T-helper 1 cell (primary cell): ENCODE measurements at places on chromosomes 5 and 9.

- DNase-seq, result no peak
Measured at GRCh38 chr9:16341177-16341576, 529.3 kb downstream of the BNC2 start.

DNA sequence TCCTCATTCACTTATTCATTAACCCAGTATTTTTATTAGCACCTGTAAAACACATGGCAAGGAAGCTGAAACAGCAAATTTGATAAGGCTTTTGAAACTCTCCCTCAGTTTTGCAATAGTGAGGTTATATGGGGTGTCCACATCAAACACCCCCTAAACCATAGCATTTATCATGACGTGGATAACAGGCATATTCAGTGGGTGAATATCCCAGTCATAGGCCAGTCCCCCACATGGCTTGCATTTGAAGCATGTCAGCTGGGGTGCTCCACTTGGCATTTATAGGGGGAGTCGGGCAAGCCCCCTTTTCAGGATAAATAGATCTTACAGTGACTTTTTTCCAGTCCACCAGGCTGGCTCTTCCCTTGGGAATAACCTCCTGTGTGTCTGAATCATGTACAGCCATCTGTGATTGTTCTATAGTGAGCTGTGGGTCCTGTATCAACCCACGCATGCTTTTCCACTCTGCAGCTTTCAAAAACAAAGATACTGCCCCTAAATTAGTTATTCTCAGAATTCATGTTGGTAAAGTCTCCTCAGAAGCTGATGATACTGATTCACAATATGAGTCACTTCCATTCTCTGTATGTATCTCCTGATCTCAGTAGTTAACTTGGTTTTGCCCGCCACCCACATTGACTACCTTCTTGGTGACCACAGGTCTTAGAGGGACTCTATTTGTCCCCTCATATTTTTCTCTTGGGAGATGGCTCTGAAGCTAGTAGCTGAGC, 84.4 kb upstream of the SPIN1 start:
- no peak for DNase-seq

DNA sequence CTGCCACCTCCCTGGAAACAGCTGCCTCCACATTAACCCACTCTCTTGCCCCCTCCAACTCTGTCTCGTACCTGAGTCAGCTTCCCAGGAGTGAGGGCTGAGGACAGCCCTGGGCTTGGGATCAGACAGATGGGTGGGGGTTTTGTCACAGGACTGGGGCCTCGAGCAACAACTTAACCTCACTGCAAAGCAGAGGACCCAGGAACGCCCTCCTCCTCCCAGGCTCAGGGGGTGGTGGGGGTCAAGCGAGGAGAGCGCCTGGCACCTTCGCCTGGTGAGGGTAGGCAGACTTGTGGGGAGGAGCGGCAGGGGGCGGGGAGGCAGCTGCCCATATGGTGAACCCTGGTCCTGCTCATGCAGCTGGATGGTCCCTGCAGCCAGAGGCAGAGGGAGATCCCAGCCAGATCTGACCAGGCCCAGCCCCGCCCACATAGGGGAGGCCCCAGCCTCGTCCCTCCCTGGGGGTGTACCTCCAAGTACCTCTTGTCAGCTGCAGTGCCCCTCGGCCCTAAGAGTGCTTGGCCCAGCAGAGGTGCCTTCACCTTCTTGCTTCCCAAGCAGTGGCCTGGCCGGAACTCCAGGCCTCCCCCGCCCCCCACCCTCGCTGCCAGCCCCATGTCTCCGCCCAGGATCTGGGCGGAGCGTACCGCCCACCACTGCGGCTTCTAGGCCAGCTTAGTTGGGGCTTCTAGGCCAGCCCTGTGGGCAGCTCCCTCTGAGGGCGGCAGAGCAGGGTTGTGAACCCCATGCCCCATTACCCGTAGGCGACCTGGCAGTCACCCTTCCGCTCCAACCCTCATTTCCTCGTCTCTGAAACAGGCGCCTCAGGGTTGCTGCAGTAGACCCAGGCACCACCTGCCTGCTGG, at the start of gene SARDH:
Gene SARDH (minus strand): TSS at position 579 of the 866 bp plus-strand sequence. CDS start 4,179 bp downstream, outside the sequence.
- DNase-seq, result no peak

DNA sequence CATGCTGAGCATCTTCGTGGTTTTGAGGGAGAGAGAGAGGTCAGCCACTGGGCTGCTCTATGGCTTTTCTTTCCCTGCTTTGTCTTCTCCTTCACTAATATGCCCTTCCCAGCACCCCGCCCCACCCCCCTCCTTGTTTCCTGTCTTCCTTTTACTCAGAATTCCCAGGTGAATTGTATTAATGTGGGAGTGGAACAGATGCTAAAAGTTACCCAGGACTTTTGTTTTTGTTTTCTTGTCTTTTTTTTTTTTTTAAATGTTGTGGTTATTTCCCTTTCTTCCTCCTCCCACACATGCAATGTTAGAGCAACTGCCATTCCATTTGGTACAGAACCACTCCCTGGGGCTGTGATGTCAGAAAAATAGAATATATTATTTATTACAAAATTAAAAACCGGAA, 442.7 kb upstream of the CD180 start:
- DNase-seq, result no peak

- DNase-seq, result no peak
Measured at GRCh38 chr5:60835554-60835953, 8.5 kb downstream of the ELOVL7 start.

- no peak for DNase-seq
Measured at GRCh38 chr5:113379936-113380806, 54.6 kb downstream of the TSSK1B start.

- no peak for DNase-seq
Measured at GRCh38 chr5:141880961-141881801, 3.0 kb upstream of the PCDH1 start.

GRCh38 chr5:158538506-158539074, 561.1 kb downstream of the EBF1 start:
- DNase-seq, result no peak

- DNase-seq, result no peak
Measured at GRCh38 chr9:129289883-129290282, 111.8 kb upstream of the IER5L start.

- no peak for DNase-seq
Measured at GRCh38 chr5:149733129-149733900, 3.2 kb downstream of the PPARGC1B start.

- DNase-seq, result no peak
Measured at GRCh38 chr9:89442981-89443814, 54.7 kb downstream of the SEMA4D start.

GRCh38 chr9:136977649-136978072, 357 bp downstream of the PTGDS start:
- DNase-seq, result no peak

DNA sequence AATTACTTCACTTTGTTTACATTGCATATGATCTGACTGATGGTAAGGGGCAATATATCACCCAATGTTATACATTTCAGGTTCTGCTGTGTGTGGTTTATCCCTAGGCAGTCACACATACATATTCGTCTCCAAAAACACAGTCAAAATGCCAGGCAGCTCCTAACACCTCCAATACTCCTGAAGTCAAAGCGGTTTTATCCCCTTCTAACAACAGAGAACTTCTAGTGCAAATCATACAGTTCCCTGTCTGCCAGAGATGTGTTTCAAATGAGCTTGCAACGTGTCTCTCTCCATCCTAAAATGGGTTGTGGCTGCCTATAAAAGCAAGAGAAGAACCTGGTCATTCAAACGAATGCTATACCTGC, 328.9 kb downstream of the ELAVL2 start:
- no peak for DNase-seq

DNA sequence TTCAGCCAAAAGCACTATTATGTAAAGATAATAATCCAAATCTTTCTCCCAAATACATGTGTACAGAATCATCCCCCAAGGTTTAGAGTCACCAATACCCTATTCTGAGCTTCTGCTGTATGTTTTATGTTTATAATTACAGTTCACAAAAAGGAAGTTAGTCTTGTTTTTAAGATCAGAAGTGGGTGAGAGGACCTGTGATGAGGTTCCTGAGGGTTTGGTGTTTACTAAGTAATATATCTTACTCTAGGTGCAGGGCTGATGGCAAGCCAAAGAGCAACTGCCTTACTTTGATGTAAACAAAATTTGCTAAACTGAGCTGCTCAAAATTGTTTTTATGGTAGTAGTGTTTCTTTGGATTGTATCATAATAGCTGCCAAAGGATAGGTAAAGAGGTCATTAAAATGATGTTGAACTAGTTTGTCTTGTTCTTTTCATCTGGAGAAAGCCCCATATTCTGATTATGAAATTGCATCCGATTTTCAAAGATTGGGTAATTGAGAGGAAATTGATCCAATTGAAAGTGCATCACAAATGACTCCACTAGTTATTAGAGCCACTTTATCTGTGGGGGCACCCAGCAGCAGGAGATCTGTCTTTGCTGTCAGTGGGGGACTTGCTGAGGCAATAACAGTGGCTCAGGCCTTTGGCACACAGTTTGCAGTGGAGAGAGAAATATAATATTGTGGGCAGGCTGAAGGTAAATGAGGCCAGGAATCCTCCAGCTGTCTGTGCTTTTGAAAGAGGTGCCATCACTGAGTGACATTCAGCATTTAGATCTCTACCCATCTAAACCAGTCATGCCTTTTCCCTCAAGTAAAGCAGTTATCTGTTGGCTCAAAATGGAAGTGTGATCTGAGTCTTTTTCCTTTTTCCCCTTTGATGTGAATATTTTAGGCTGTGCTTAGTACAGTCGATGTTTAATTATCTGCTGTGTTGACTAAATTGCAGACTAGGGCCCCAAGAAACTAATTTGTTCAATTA, 14.1 kb downstream of the TRIM32 start:
- no peak for DNase-seq

- DNase-seq, result no peak
Measured at GRCh38 chr5:75640395-75640794, 29.1 kb downstream of the ANKDD1B start.

GRCh38 chr9:6838158-6838557, 80.4 kb downstream of the KDM4C start:
- DNase-seq, result no peak

DNA sequence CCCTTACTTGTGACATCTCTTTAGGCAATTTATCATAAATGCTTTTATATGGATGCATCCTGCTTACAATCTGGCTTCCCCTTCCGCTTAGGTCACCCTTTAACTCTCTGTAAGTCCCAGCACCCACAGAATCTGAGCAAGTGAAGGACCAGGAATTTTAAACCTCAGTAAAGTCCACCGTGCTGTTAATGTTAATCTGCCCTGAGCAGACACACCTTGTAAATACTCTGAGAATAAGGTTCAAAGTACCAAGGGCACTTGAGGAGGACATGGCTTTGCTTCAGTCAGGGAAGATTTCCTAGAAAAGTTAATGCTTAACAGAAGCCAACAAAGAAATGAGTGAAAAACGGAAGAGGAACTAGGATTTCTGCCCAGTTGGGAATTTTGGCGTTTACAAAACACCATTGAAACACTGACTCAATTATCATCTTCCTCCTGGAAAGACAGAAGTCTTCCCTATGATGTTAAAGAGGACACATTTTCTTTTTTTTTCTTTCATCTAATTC, 26.4 kb upstream of the TTC39B start:
- no peak for DNase-seq

- no peak for DNase-seq
Measured at GRCh38 chr5:146338774-146339714, at the start of gene POU4F3. POU4F3 (plus strand) TSS chr5:146338839; CDS start chr5:146339113, 274 bp downstream.

GRCh38 chr5:142784401-142784955, 14.3 kb downstream of the ARHGAP26 start:
- DNase-seq, result no peak

GRCh38 chr5:155729684-155730059, 597.3 kb upstream of the SGCD start:
- DNase-seq, result no peak

DNA sequence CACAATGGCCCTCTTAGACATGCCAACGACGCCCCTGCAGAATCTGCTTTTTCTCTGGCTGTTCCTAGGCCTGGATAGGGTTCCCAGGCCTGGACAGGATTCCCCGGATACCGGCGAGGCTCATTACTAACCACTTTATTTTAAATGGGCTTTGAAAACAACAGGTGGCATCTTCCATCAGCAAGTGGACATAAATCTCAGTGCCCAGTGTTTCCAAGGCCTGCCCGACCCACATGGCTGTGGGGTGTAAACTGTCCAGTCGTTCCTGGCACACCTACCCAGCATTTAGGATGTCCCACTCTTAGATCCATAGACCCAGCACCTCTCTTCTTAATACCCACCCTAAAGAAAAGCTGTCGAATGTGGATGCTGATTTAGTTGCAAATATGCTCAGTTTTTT, 896 bp downstream of the CMBL start:
- no peak for DNase-seq

DNA sequence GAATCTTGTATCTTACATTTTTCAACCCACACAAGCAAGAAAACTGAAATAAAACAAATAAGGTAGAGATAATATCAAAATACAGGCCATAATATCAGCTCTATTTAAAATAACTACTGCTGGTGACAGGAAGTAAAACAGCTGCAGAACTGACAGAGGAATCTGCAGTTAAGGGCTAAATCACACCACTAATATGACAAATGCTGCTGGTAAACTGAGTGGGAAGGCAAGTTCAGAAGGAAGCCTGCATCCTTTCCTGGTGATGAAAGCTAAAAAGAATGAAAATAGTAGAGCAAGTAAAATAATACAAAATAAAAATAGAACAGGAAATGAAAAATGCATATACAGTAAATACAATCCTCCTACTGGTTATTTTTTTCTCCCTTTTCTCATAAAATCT, 1293.7 kb upstream of the C9orf72 start:
- no peak for DNase-seq
